ENCODE measurements at places on chromosomes 5 and 9. TPM values are rescaled to one million over a fixed set of nuclear protein-coding genes. Genes with fewer than 3 reads are reported as not detected.

The PPP2R2B gene
- total RNA-seq = under 0.01 TPM

The CTNND2 gene
- not detected for total RNA-seq

The ARSI gene
- total RNA-seq = 11.8 TPM

The C5orf52 gene
- not detected for total RNA-seq

The TXNDC8 gene
- total RNA-seq = not detected

The ARHGEF37 gene
- total RNA-seq = 0.34 TPM

The GRM6 gene
- not detected for total RNA-seq

The PRR16 gene
- total RNA-seq = 23.9 TPM
